ENCODE measurements at places on chromosomes 7 and 10.

DNA sequence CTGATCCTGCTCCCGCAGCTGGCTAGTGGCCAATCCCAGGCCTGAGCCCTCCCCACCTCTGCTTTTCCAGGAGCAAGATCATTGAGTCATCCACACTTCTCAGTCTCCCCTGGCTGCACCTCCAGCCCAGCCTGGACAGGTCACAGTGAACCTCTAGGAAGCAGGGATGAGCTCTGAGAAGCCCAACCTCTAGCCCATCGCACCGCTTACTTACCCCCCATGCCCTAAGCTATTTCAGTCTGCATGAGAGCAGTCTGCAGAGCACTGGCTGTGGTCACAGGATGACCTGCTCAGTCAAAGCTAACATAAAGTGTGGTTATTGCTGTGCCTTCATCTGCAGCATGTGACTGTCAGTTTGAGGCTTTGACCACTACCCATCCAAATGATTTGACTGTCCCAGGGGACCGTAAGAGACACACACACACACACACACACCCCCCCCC, 129.2 kb downstream of the SORBS1 start:
- no peak for DNase-seq

DNA sequence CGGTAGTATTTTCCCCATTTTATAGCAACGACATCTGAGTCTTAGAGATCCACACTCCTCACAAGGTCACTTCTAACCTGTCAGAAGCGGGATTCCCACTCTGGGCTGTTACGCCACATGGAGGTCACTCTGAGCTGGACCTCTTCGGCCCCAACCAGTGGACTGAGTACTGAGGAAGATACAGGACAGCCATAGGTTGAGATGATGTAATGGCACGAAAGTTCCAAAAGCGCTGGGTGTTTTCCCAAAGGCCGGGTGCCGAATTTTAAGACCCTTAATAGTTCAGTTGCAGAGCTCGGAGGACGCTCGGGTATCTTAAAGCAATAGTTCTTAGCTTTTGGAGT, 699 bp downstream of the GHITM start:
- no peak for DNase-seq

- no peak for DNase-seq
Measured at GRCh38 chr10:128520211-128520815, 394.1 kb upstream of the MKI67 start.

- no peak for DNase-seq
Measured at GRCh38 chr10:73117976-73118743, 7.9 kb downstream of the NUDT13 start.

DNA sequence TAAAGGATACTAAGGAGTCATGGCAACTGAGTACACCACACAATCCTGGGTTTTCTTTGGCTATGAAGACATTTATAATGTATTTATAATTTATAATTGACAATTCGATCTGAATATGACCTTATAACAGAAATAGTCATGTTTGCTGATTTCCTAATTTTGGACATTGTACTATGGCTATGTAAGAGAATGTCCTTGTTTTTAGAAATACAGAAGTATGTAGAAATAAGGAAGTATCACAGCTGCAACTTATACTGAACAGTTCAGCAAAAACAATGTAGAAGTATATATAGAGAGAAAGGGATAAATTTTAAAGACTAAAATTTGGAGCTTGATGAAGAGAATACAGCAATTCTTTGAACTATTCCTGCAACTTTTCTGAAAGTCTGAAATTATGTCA, 32.6 kb downstream of the PRLHR start:
- DNase-seq: peak; percentile 7
